ENCODE measurements at places on chromosomes 6 and 20. TPM values are rescaled to one million over a fixed set of nuclear protein-coding genes. Genes with fewer than 3 reads are reported as not detected.

The TTK gene
- not detected for total RNA-seq

The GABRR2 gene
- total RNA-seq, result 0.46 TPM

The ARFGAP1 gene
- 50.9 TPM for total RNA-seq

The GMNN gene
- 4.1 TPM for total RNA-seq

The NKX2-4 gene
- not detected for total RNA-seq

The NMBR gene
- total RNA-seq, result not detected

The MYL9 gene
- total RNA-seq, result 2,169 TPM

The RALGAPB gene
- 36.2 TPM for total RNA-seq

DNA sequence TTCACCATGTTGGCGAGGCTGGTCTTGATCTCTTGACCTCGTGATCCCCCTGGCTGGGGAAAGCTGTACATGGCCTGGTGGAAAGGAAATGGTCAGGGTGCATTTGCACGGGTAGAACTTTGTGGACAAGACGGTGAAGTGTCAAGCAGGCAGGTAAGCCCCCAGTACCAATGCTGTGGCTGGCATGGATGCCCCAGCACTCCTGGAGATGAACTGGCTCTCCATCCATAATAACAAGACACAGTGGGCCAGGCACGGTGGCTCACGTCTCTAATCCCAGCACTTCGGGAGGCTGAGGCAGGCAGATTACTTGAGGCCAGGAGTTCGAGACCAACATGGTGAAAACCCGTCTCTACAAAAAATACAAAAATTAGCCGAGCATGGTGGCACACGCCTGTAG lies 37.3 kb upstream of the TMEM181 start:
- DNase-seq, result no peak
- H3K4me1 ChIP-seq, result peaks cover 11% of the 10 kb centered on the region
- H3K36me3 ChIP-seq, result no peaks in the 10 kb centered on the region
- H3K4me3 ChIP-seq, result no peak overlapping the region
- H3K27ac ChIP-seq, result no peak overlapping the region

DNA sequence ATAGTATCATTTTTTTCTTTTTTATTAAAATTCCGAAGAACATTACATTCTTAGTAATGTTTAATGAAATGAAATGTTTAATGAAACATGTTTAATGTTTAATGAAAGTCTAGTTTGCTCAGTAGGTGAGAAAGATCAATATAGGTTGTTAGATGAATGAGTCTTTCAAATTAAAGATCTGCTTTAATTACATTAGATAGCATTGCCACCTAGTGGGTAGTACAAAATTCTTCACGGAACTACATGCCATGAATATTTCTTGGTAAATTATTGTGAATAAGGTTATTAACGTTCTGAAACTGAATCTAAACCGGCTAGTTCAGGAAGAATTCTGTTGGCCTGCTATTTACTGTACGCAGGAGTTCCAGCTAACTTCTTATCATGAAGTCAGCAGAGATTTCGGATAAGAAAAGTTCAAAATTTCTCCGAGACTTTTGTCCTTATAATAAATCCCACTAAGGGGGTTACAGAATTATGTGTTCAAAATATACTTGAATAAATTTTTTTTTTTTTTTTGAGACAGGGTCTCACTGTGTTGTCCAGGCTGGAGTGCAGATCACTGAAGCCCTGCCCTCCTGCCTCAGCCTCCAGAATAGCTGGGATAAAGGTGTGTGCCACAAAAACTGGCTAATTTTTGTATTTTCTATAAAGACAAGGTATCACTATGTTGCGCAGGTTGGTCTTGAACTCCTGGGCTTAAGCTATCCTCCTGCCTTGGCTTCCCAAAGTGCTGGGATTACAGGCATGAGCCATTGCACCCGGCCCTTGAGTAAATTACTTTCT lies 7.9 kb upstream of the GMNN start:
- H3K4me1 ChIP-seq, result no peaks in the 10 kb centered on the region
- DNase-seq, result no peak
- no peaks in the 10 kb centered on the region for H3K36me3 ChIP-seq
- no peak overlapping the region for H3K27ac ChIP-seq
- H3K4me3 ChIP-seq, result no peak overlapping the region

GRCh38 chr6:111662072-111662793 lies 56.6 kb upstream of the TRAF3IP2 start:
- no peak for DNase-seq
- H3K4me3 ChIP-seq, result no peak overlapping the region
- H3K27ac ChIP-seq, result peak overlapping the region; percentile 68

GRCh38 chr6:144893680-144894151 lies 608.6 kb downstream of the UTRN start:
- H3K4me1 ChIP-seq, result peaks cover 9% of the 10 kb centered on the region
- H3K27me3 ChIP-seq, result no peaks in the 10 kb centered on the region
- no peak overlapping the region for H3K27ac ChIP-seq
- H3K36me3 ChIP-seq, result no peaks in the 10 kb centered on the region
- H3K4me3 ChIP-seq, result no peak overlapping the region
- no peak for DNase-seq

- H3K27me3 ChIP-seq, result no peaks in the 10 kb centered on the region
- no peak for DNase-seq
- H3K36me3 ChIP-seq, result no peaks in the 10 kb centered on the region
- H3K27ac ChIP-seq, result no peak overlapping the region
- H3K4me1 ChIP-seq, result no peaks in the 10 kb centered on the region
Measured at GRCh38 chr20:54355631-54356280, 119.6 kb upstream of the DOK5 start.

DNA sequence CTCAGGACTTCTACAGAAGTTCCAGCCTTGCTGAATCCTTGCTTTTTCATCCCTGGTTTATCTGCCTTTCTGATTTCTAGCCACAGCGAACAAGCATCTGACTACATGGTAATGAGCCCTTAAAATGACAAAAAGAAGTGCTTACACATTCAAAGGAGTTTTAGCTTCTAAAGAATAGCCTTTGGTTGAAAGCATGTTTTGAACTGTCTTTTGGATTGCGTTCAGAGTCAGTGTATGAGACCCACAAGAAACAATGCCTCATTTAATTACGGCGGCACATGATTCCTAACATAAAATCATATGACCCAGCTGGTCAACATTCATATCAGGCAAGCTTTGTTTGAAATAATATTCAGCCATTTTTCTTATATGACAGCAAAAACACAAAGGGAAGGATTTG lies 784.2 kb downstream of the KIF16B start:
- no peak overlapping the region for H3K4me3 ChIP-seq
- no peaks in the 10 kb centered on the region for H3K36me3 ChIP-seq
- DNase-seq, result no peak
- H3K4me1 ChIP-seq, result no peaks in the 10 kb centered on the region
- H3K27ac ChIP-seq, result no peak overlapping the region
- no peaks in the 10 kb centered on the region for H3K27me3 ChIP-seq

GRCh38 chr20:24718696-24719095 lies 230.4 kb upstream of the CST7 start:
- no peaks in the 10 kb centered on the region for H3K27me3 ChIP-seq
- H3K4me3 ChIP-seq, result no peak overlapping the region
- H3K36me3 ChIP-seq, result no peaks in the 10 kb centered on the region
- peak; percentile 86 for DNase-seq
- H3K27ac ChIP-seq, result no peak overlapping the region

GRCh38 chr6:7604003-7604402 lies 14.0 kb downstream of the SNRNP48 start:
- H3K4me3 ChIP-seq, result no peak overlapping the region
- peaks cover 86% of the 10 kb centered on the region for H3K36me3 ChIP-seq
- no peak for DNase-seq
- no peaks in the 10 kb centered on the region for H3K27me3 ChIP-seq
- no peak overlapping the region for H3K27ac ChIP-seq

- H3K4me3 ChIP-seq, result no peak within 1 kb of the TSS
- H3K27me3 ChIP-seq, result no peaks in the 10 kb centered on the region
- H3K36me3 ChIP-seq, result no peaks in the 10 kb centered on the region
- no peak within 1 kb of the TSS for H3K27ac ChIP-seq
- DNase-seq, result no peak
- no peaks in the 10 kb centered on the region for H3K4me1 ChIP-seq
Measured at GRCh38 chr6:39322306-39322850, at the start of gene KCNK16. KCNK16 (minus strand) TSS chr6:39322702; CDS start chr6:39322540, 162 bp downstream.

DNA sequence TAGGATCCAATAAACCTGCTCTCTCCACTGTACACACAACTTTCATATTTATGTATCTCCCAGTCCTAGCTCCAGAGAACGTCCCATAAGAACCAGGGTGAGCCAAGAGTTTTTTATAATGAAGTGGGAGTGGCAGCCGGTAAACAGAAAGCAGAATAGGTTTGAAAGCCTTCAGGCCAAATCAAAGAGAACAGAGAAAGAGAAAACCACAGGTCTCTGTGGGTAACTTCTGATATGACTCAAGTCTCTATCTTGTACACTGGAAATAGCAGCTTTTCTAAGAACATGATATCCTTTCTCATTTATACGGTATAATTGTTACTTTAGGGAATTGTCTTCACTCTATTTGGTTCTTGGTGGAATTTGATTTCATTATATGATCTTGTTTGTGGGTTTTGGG lies 273.6 kb downstream of the PACRG start:
- H3K27ac ChIP-seq, result no peak overlapping the region
- no peaks in the 10 kb centered on the region for H3K27me3 ChIP-seq
- no peaks in the 10 kb centered on the region for H3K36me3 ChIP-seq
- no peaks in the 10 kb centered on the region for H3K4me1 ChIP-seq
- no peak for DNase-seq

DNA sequence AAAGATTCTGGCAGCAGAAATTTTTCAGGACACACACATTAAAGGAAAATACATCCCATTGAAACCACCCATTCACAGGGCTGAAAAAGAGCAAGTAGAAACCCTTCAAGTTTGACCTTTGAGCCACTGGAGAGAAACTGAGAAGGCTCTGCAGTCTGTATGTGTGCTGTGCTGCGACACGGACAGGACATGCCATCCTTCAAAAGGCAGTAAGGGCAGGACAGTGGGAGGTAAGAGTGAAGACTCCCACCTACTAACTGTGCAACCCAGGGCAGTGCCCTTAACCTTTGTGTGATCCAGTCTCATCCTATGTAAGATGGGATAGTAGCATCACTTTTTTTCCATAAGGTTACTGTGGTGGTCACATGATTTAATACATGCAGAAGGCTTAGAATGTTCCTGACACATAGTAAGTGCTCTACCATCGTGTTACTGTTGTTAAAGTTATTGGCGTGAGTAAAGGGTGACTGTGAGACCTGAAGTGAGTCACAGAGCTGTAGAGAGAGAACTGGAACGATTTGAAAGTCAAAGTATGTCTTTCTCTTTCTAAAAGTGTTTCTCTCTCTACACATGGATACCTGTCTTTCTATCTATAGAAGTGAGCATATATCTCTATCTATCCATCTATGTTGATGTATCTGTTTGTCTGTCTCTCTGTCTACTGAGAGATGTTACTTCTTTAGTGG lies 153.7 kb upstream of the OLIG3 start:
- H3K4me1 ChIP-seq, result peaks cover 5% of the 10 kb centered on the region
- no peaks in the 10 kb centered on the region for H3K36me3 ChIP-seq
- no peak for DNase-seq
- no peak overlapping the region for H3K4me3 ChIP-seq
- H3K27ac ChIP-seq, result no peak overlapping the region
- no peaks in the 10 kb centered on the region for H3K27me3 ChIP-seq

- DNase-seq, result no peak
- H3K4me3 ChIP-seq, result peak overlapping the region; percentile 80
- H3K4me1 ChIP-seq, result peaks cover 45% of the 10 kb centered on the region
- peaks cover 78% of the 10 kb centered on the region for H3K27me3 ChIP-seq
- H3K36me3 ChIP-seq, result no peaks in the 10 kb centered on the region
Measured at GRCh38 chr6:1381481-1382330, 7.7 kb upstream of the FOXF2 start.

- H3K27me3 ChIP-seq, result no peaks in the 10 kb centered on the region
- no peak for DNase-seq
- peaks cover 87% of the 10 kb centered on the region for H3K36me3 ChIP-seq
- no peak overlapping the region for H3K4me3 ChIP-seq
- H3K27ac ChIP-seq, result peak overlapping the region; percentile 79
Measured at GRCh38 chr20:5191829-5192569, 65.2 kb downstream of the CDS2 start.

All from esophagus muscularis mucosa (tissue), 4 donors.